ENCODE measurements at places on chromosomes 6 and 20.
A peak's percentile ranks its signal among the peaks of the same experiment; 100 is the strongest.

DNA sequence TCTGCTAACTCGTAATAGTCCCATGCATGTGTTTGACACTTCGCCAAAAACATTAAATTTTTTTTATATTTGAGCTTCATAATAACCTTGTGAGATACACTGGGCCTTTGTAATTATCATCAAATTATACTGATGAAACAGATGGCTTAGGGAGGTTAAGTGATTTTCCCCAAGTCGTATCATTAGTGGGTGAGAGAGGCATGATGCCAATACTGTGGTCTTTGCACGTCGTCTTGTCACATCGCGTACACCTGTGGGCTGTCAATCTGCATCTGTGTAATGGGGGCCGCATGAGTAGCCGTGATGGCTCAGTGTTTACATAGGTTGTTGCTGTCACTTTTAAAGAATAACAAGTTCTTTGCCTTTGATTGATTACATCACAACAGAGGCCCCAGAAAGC lies 1.7 kb downstream of the PRL start:
- DNase-seq, result no peak

DNA sequence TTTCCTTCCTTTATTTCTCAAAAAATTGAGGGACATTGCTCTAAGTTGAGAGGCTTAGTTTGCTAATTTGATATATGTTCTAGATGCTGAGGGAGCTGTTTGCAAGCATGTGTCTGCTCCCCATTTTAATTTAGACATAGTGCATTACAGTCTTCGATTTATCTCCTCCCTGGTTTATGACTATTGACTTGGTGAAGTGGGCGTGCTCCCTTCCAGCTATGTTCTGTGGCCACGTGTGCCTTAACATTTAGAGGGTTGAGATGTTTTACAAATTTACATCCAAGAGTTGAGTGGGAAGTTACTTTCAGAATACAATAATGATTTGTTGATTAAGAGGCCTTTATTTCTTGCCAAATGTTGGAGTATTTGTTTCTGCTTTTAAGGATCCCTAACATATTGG lies 48.2 kb downstream of the KLHL32 start:
- no peak for DNase-seq

GRCh38 chr20:3031524-3032147 lies 11.8 kb upstream of the GNRH2 start:
- DNase-seq, result no peak

GRCh38 chr6:30074331-30075093 lies 1.1 kb downstream of the RNF39 start:
- DNase-seq, result no peak

GRCh38 chr6:32692019-32692418 lies 25.6 kb upstream of the HLA-DQB1 start:
- DNase-seq, result peak; percentile 47

DNA sequence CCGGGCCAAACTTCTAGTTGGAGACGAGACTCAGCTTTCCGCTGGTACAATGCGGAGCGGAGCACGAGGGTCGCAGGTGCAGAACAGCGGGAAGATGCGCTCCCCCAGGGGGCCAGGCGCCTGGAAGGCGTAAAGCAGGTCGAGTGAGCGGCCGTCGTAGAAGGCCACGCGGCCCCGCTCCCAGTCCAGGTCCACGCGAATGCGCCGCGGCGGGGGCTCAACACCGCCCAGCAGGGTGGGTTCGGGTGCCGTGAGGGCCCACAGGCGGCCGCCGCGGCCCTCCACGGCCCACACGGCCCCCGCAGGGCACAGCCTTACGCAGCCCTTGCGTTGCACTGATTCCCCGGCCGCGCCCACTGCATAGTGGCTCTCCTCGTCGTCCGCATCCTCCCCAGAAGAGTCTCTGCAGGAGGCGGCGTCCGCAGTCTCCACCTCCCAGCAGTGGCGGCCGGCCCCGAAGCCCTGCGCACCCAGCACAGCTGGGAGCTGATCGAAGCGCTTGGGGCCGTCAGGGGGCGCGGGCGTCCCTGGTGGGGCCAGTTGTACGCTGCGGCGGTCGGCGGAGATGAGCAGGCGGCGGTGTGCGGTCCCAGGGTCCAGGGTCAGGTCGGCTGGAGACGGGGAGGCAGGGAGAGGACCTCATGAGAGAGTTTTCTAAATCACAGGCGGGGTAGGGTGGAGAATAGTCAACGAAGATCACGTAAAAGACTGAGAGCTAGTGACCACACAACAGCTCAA lies 4.3 kb downstream of the PPP1R11 start:
- no peak for DNase-seq

DNA sequence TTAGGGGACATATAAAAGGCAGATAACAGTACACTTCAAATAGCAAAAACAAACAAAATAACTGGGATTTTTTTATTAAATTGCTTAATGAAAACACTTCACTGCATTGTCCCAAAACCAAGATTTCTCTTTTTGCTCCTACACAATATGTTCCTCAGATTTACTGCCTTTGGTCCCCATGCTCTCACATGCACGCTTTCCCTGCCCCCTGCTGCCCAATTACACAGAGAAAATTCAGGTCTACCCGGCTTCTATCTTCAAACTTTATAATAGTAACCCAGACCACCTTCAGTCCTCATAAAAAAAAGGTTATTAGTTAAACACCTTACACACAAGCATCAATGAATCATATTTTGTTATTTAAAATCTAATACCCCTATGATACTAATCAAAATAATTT lies 673.8 kb upstream of the HS3ST5 start:
- DNase-seq, result no peak

GRCh38 chr6:129096651-129097290 lies 213.8 kb downstream of the LAMA2 start:
- no peak for DNase-seq

DNA sequence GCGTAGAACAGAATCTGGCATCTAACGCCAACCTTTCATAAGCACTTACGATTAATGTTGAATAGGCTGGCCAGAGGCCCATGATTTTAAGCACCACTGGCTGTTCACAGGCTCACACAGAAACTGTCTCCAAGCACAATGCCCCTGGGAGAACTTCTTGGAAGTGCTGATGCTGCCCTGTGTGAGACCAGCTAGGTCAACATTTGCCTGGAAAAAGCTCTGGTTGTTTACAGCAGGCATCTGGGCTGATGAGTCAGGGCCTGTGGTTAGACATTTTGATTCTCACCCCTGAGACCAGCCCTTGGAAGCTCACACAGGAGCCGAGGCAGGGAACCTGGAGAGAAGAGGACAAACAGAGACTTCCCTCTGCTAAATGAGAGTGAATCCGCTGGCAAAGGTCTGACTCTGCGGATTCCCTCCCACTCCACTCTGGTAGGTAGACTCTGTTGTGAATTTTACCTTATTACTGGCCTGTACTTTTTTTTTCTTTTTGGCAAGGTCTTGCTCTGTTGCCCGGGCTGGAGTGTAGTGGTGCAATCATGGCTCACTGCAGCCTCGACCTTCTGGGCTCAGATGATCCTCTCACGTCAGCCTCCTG lies 6.8 kb upstream of the SULF2 start:
- DNase-seq, result peak; percentile 73

DNA sequence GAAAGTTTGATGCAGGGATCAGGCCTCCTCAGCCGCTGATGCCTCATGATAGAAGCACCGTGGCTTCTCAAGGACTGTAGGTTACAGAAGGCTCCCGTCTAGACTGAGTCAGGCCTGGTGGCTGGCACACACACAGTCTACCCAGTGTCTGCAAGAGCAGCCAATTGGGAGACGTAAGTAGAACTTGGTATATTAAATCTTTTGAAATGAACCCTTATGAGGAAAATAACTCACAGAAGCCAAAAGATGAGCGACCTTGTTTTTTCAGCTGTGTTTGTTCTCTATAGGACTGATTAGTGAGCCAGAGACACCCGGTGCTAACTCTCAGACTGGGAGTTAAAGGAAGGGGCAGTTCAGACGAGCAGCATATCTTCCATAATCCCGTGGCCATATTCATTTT lies 5.9 kb upstream of the PDE10A start:
- no peak for DNase-seq
